ENCODE measurements at places on chromosomes 5 and 9.

- DNase-seq: no peak
Observed at GRCh38 chr9:70994582-70994981, 126.8 kb downstream of the TRPM3 start.

GRCh38 chr9:109254317-109254716 is 66.5 kb downstream of the EPB41L4B start:
- DNase-seq: no peak

DNA sequence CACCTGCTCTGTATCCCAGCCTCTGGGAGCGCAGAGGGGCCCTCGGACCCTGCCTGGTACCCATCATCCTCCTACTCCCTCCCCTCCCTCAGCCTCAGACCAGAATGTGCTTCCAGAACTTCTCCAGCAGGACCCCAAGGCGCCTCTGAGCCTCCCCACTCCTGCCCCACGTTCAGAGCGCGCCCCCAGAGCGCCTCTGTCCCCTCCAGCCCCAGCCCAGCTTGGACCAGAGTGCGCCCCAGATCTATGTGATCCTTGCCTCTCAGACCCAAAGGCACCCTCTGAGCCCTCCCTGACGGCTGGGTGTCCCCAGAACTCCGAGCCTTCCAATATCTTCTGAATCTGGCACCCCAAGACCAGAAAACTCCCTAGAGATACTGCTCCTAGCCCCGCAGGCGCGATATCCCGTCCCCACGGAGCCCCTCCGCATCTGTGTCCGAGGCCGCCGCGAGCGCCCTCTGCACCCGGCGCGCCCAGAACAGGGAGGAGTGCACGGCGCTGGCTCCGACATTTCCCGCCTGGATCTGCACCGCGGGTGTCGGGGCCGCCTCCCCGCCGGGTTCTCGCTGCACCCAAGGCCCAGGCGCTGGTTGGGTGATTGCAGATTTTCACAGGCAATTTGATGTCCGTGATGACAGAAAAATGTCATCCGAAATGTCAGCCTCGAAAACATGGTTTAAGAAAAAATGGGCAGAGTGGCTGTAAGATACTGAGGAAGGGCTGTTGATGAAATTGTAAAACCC is 522 bp downstream of the BHMT start:
- no peak for DNase-seq

DNA sequence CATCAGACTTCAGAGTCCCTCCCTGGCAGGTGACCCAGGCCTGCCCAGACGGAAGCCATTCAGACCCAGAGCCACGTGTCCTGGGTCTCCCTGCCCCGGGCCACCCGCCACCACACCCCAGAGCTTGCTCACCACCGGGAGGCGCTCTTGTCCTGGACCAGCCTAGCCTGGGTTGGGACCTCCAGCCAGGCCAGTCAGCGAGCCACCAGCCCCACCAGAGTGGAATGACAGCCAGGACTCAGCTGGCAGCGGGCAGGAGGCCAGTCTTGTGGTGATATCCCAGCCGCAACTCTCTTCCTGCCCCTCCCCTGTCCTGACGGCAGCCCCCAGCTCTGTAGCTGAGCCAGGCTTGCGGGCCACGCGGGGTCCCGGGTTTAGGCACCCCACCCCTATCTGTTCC is 1.7 kb upstream of the PTGDS start:
- DNase-seq: no peak

DNA sequence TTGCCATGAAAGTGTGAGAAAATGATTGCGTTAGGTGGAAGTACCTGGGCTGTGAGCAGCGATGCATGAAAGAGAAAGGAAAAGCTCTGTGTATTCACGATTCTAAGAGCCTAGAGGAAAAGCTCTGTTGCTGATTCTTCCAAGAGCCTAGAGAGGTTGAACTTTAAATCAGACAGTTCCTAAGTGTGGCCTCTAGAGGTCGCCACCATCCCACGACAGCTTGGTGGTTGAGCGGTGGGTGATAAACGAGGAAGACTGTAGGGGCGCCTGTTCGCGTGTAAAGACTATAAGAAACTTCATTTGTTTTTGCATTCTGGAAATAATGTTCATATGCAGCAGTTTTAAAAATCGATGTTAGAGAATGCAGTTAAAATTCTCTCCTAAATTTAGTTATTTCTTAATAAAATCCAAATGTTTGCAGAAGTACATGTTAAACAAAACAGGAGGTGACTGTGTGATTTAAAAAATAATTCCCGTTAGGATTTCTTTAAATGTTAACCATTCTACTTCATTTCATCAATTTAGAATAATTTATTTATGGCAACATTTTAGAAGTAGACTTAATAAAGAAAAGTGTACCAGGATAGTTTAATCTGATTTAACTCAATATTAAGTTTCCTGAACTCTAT is 107.7 kb downstream of the TENT4A start:
- DNase-seq: peak; percentile 25

GRCh38 chr5:94577466-94578245 is 40.7 kb downstream of the KIAA0825 start:
- DNase-seq: peak; percentile 50

DNA sequence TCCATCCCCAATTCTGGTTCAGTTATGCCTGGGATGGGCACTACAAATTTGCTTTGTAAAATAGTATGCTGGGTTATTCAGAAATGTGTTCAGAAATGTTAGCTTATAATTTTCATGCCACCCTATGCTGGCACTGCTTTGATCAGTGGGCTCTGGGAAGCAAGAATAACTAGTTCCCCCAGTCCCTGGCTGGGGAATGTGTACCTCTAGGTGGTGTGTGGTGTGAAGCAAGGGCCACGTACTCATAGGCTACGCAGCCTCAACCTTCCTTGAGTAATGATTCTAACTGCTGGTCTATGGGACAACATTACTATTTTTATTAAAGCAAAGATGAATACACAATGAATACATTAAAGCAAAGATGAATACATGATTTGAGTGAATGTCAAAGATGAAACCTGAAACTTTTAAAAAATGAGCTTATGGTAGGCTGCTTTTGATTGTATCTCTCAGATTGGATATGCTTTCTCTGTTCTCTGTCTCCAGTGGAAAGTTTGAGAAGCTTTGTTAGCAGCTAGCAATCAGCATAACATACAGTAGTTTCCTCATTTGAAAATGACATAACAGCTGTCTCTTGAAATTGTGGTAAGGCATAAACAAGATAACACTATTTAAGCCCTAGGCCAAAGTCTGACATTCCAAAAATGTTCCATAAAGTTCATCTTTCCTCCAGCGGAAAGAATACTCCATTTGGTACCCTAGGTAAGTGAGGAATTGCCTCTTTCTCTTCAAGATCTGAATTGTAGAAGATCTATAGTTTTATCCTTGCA is 174.7 kb upstream of the NFIB start:
- no peak for DNase-seq

DNA sequence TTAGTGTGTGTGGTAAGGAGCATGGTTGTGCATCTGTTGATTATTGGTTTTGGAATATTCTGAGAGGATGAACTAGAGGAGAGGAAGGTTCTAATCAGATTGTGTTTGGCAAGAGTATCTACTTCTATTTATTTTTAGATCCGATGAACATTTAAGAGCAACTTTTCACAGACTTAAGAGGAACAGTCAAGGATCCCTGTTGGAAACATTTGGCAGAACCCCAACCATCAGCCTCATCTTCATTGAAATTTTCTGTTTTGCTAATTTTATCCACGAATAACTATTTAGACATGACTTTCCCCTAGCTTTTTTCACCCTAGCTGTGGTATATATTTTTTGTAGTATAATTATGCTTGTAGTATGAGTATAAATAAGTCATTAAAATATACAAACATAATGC is 868.5 kb downstream of the MAT2B start:
- DNase-seq: no peak

GRCh38 chr5:1541702-1542400 is 18.1 kb upstream of the LPCAT1 start:
- DNase-seq: no peak

DNA sequence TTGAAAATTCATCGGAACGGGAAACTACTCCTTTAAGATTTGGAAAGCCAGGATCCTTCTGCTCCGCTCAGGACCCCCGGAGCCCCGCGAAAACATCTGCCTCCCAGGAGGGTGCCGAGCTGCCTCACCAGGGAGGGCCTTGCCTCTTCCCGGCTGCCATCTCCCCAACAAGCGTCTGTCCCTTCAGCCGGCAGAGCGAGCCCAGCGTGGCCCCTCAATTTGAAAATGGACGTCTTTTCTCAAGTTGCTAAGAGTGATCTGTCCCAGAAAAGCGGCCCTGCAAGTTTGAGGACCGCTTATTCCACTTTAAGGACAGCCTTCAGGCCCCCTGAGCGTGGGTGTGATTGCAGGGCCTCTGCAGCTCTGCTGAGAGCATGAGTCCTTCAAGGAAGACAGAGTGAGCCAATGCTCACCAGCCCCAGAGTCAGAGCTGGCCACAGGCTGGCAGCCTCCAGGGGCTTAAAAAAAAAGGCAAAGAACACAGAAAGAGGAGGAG is 101.3 kb downstream of the PHF2 start:
- no peak for DNase-seq

DNA sequence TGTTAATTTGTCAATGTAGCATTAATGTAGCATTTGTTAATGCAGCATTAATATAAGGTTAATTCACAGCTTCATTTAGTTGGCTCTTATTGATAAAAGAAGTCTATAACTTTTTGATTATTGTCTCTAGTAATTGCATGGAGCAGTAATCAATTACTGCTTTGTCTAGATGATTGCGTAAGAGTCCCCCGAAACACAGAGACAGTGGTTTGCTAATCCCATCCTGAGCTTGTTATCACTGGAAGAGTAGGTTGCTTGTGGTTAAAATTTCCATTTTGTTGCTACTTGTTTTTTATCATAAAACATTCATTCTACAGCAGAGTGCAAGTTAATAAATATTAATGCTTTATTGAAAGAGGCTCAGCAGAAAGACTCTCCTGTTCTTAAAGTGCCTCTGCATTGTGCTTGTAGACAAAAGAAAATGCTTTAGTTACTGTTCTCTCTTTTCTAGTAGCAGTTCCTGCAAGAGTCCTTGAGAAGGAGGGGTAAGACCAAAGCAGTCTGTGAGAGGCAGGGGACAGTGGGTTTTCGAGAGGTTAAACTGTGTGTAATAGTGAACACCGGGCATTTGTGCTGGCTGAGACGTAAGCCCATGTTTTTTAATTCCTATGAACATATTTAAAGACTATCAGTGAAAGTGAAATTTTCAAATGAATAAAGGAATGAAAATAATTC is 291.7 kb downstream of the TRPM3 start:
- no peak for DNase-seq

- no peak for DNase-seq
Observed at GRCh38 chr9:135827866-135828580, 79.3 kb downstream of the CAMSAP1 start.

DNA sequence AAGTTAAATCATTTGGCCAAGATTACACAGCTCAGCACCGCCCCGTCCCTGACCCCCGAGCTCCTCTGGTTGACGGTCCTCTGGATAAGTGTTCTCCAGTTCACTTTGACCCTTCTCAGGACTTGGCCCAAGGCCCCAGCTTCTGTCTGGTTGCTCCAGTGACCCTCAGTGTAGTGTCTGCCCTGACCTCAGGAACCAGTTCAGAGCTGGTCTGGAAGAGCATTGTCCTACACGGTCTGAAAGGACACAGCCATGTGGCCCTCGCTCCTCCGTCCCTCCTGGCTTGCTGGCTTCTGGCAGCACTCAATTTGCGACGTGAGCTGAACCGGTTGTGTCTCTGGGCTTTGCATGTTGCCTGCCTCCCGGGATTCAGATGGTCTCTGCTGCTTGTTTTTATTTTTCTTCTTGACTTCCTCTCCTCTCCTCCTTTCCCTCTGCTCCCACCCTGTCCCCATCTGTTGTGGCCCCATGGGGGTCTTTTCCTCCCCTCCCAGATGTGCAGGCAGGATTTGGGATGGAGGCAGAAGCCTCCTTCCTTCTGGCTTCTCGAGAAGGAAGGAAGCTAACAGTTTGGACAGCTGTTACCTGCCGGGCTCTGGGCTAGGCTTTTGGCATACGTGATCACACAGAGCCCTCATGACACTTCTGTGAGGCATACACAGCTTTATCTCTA is 72.0 kb downstream of the PPARGC1B start:
- no peak for DNase-seq

- DNase-seq: no peak
Observed at GRCh38 chr5:41682641-41683040, 172.2 kb upstream of the PLCXD3 start.

GRCh38 chr5:108749128-108749861 is 1.6 kb downstream of the FER start:
- DNase-seq: no peak

- DNase-seq: no peak
Observed at GRCh38 chr5:7394889-7395431, 978 bp upstream of the ADCY2 start.

- no peak for DNase-seq
Observed at GRCh38 chr5:53350991-53351770, 129.2 kb upstream of the FST start.

DNA sequence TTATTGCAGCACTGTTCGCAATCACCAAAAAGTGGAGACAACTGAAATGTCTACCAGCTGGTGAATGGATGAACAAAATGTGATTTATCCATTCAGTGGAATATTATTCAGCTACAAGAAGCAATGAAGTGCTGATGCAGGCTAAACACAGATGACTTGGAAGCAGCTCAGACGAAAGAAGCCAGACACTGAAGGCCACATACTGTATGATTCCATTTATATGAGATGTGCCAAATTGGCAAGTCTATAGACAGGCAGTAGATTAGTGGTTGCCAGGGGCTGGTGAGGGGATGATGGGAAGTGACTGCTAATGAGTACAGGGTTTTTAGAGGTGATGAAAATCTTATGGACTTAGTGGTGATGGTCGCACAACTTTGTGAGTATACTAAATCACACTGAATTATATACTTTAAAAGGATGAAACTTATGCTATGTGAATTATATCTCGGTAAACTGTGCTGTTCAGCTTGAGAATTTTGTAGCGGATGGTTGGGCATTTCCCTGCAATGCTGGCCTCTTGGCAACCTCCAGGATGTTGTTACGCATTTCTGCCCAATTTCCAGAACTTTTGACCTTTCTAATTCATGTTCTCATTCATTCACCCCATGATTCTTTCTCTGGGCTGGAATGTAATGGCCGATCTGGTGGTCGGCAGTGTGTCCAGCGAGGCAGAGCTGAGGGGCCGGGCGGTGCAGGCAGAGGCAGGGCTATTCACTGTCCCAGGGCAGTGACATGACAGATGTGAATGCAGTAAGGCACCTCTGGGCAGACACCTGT is 22.0 kb upstream of the WNK2 start:
- DNase-seq: no peak
